Colonic mucosa (tissue), 4 donors: ENCODE measurements at places on chromosomes 6 and 20. TPM values are rescaled to one million over a fixed set of nuclear protein-coding genes. Genes with fewer than 3 reads are reported as not detected.

DNA sequence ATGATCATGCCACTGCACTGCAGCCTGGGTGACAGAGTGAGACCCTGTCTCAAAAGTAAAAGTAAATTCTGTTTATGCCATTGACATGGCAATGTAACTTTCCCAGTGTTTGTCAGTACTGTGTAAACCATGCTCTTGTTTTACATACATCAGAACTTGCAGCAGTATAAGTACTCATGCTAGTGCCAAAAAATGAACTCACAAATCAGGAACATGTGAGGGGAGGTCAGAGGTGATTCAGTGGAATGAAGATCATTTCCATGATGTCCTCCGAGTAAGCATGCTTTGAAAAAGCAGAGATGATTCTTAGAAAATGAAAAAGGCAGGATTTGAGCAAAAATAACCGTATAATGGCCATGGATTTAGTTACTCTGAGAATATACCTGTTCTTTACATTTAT, 81.9 kb downstream of the ANKS1A start:
- DNase-seq = no peak

GRCh38 chr6:147060636-147061035, 143.6 kb upstream of the STXBP5 start:
- DNase-seq = no peak

GRCh38 chr6:7701212-7701834, 24.6 kb upstream of the BMP6 start:
- no peak for DNase-seq

- DNase-seq = no peak
These were observed 3.9 kb downstream of the FOXQ1 start for GRCh38 chr6:1315560-1316386.

The COL20A1 gene
- not detected for total RNA-seq
